ENCODE measurements at places on chromosomes 1 and 21.

DNA sequence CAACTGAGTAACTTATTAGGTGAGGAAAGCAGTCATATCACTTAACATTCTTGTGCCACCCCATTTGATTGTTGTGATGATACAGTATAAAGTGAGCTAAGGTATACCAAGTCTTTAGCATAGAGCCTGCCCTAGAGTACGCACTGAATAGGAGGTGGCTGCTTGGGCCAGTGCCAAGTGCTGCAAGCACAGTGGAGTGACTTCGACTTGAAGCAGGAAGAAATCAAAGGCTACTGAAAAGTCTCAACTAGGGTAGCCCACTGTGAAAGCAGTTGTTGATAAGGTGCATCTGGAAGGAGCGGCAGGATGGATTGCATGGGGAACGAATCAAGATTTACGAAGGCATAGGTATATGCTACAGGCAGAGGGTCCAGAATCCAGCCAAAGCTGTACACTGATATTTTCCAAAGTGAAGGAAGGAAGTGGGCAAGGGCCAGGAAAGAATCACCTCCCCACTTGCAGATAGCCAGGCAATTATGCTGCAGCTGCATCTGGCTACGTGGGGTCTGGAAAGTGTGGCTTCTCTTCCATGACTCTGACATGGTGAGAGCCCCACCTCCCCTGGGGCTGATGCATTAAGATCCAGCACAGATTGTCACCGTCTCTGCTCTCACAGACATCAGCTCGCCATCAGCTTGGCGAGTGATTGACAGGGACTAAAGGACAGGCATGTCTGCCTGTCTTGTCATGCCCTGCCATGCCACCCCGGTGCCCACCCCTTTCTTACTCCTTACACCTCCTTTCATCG, 287.0 kb upstream of the PLXNA2 start:
- H3K27ac ChIP-seq: no peak overlapping the region
- H3K4me1 ChIP-seq: peaks cover 29% of the 10 kb centered on the region
- H3K4me3 ChIP-seq: no peak overlapping the region
- no peaks in the 10 kb centered on the region for H3K36me3 ChIP-seq

- no peaks in the 10 kb centered on the region for H3K4me1 ChIP-seq
- peaks cover 64% of the 10 kb centered on the region for H3K36me3 ChIP-seq
- no peak for DNase-seq
- no peak overlapping the region for H3K4me3 ChIP-seq
Observed at GRCh38 chr21:33750017-33750416, 107.7 kb downstream of the ITSN1 start.

DNA sequence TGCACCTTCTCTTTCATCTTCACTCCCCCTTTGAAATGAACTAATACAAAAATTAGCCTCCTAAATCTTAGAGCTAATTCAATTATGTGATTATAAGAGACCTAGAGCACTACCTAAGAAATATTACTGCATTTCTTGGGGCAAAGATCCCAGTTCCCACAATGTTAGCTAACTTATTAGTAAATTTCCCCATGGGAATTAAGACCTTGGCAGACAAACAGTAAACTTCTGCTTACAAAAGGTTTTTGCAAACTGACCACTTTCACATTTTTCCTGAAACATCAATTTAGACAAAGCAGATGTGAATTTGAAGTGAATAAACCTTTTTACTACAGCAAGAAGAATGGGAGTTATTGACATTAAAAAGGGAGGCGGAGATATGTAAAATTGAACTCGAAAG, 34.6 kb upstream of the LHX8 start:
- no peak for DNase-seq
- no peaks in the 10 kb centered on the region for H3K36me3 ChIP-seq
- H3K27me3 ChIP-seq: no peaks in the 10 kb centered on the region
- H3K27ac ChIP-seq: no peak overlapping the region

GRCh38 chr1:225849925-225850324, 32.3 kb downstream of the TMEM63A start:
- peaks cover 7% of the 10 kb centered on the region for H3K4me1 ChIP-seq
- peaks cover 89% of the 10 kb centered on the region for H3K36me3 ChIP-seq
- no peak overlapping the region for H3K27ac ChIP-seq
- H3K4me3 ChIP-seq: no peak overlapping the region
- no peak for DNase-seq
- H3K27me3 ChIP-seq: no peaks in the 10 kb centered on the region

DNA sequence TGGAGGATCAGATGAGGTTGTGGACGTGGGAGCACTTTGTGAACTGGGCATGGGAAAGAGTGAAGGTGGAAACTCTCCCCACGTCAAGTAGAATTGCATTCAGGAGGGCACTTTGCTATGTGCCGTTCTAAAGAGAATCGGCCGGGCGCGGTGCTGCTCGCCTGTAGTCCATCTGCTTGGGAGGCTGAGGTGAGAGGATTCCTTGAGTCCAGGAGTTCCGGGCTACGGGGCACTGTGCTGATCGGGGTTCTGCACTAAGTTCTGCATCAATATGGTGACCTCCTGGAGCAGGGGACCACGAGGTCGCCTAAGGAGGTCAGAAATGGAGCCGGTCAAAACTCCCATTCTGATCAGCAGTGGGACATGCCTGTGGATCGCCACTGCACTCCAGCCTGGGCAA, 141.9 kb downstream of the PEX14 start:
- no peak overlapping the region for H3K27ac ChIP-seq
- no peak overlapping the region for H3K4me3 ChIP-seq
- peak; percentile 13 for DNase-seq
- no peaks in the 10 kb centered on the region for H3K36me3 ChIP-seq

DNA sequence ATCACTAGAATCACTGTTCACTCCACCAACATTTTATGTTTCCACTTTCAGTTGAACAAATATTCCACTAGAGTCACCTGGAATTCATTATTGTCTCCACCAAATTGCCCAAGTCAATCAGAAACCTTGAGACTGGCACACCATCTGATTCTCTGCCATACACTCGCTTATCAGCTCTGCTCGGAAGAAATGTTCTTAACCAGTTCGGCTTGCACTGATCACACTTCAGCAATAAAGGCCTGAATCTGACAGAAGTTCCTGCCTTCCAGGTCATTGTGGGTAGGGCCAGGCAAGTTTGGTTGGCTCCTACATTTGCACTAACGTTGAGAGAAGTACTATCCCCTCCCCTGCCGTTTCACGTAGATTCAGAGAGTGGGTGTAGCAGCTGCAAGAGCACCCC, 10.0 kb downstream of the TPM3 start:
- H3K4me3 ChIP-seq: peak overlapping the region; percentile 97
- H3K27me3 ChIP-seq: no peaks in the 10 kb centered on the region
- H3K4me1 ChIP-seq: peaks cover 15% of the 10 kb centered on the region
- DNase-seq: no peak
